ENCODE measurements at places on chromosomes 16 and 17.

DNA sequence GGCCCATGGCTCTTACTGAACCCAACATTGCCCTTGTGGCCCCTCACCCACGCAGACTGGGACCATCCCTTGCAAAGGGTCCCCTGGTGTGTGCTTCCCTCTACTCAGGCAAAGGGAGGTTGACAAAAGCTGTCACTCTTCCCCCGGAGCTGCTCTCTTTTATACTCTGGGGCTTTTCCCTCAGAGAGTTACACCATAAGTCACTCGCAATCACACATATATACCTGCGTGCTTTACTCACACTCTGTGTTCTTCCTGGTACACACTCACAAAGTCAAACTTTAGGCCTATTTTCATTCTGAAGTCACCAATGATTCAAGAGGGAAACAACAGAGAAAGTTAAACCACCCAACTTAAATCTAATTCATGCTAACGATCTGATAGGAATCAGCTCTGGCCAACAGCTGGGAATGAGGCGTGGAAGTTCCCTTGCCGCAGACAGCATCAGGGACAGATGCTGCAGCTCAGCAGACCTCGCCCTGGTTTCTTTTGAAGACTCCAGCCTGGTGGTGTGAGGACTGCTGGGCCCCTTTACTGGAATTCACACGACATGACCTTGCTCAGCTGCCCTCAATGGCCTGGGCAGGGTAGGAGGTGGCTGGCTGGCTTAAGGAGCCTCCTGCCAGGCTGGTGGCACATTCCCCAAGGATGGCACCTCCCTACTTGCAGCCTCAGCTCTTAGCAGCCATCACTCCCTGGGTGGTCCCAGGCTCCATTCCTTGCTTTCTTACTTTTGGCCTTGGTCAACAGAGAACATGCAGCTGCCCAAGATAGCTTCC is 27.3 kb downstream of the HIC1 start:
- DNase-seq, result peak; percentile 83
- H3K36me3 ChIP-seq, result peaks cover 44% of the 10 kb centered on the region
- H3K27me3 ChIP-seq, result no peaks in the 10 kb centered on the region
- H3K4me3 ChIP-seq, result no peak overlapping the region
- H3K4me1 ChIP-seq, result peaks cover 34% of the 10 kb centered on the region

DNA sequence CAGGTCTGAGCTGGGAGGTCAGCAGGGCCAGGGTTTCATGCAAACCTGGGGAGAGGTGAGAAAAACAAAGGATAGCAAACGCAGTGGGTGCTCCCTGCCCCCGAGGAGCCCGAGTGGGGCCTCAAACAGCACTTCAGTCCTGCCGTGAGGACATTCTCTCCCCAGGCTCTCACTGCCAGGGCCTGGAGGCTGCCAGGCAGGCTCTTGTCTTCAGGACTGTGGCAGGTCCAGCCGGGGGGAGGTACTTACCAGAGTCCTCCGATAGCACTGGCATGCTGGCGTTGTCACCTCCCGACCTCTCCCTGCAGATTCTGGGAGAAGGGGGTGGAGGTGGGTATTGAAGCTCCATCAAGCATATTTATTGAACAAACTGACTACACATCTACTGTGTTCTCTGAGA is 1.3 kb downstream of the MPP3 start:
- H3K27ac ChIP-seq, result no peak overlapping the region
- peaks cover 12% of the 10 kb centered on the region for H3K36me3 ChIP-seq
- H3K4me1 ChIP-seq, result peaks cover 14% of the 10 kb centered on the region
- DNase-seq, result peak; percentile 76
- H3K4me3 ChIP-seq, result no peak overlapping the region
- no peaks in the 10 kb centered on the region for H3K27me3 ChIP-seq

GRCh38 chr17:63275318-63275970 is 170.7 kb downstream of the CYB561 start:
- no peaks in the 10 kb centered on the region for H3K27me3 ChIP-seq
- DNase-seq, result no peak
- no peaks in the 10 kb centered on the region for H3K36me3 ChIP-seq
- H3K4me1 ChIP-seq, result peaks cover 60% of the 10 kb centered on the region
- no peak overlapping the region for H3K4me3 ChIP-seq
- H3K27ac ChIP-seq, result peak overlapping the region; percentile 75

- no peak overlapping the region for H3K4me3 ChIP-seq
- H3K27ac ChIP-seq, result no peak overlapping the region
- H3K4me1 ChIP-seq, result no peaks in the 10 kb centered on the region
These were observed 2414.1 kb downstream of the TP53TG3F start for GRCh38 chr16:35873472-35873871.

Measured in osteoblast (primary cell).